NCI-H524 (cell line): ENCODE measurements at places on chromosomes 7 and 10.

DNA sequence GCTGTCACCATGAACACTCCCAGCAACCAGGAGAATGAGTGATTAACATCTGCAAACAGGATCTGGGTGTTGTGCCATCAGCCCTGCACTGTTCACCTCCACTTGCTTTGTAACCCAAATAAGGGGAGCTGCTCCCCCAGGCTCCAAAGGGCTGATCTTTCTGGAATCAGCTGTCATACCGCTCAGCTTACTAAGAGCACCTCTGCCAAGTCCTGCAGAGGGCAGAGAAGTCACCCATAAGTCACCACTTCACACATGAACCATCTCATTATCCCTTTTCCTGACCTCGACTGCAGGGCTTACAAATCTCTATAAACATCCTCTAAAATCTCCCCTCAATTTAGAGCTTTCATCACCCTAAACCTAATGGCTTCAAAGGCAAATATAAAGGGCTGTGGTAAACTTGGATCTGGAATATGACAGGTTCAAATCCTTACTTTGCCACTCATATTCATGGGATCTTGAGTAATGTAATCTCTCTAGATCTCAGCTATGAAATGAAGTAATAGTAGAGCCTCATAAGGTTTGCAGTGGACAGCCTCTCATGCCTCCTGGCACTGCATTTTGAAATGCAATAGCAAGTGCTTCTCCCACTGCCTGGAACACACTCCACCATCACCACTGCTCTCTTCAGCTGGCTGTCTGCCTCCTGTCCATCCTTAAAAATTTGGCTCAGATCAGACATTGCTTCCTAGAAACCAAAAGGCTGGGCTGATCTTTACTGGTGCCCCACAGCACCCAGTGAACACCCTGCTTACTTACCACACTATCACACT is 38.8 kb downstream of the ERLIN1 start:
- DNase-seq = no peak

DNA sequence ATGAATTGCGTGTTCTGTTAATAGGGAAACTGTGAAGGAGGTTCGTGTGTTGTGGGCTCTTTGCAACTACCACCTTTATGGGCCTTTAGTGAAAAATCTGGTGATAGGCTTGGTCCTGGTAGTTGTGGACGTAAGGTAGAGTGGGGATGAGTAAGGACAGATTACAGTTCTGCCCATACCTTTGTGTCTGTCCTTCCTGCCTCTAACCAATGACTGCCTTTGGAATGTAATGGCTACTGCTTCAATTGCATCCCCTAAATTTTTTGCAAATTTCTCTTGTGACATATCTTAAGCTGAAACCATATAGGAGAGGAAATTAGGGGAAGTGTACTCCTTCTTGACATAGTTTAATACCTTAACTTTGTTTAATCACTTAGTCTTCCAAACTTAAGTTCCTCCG is 82.3 kb downstream of the ADK start:
- DNase-seq = no peak

DNA sequence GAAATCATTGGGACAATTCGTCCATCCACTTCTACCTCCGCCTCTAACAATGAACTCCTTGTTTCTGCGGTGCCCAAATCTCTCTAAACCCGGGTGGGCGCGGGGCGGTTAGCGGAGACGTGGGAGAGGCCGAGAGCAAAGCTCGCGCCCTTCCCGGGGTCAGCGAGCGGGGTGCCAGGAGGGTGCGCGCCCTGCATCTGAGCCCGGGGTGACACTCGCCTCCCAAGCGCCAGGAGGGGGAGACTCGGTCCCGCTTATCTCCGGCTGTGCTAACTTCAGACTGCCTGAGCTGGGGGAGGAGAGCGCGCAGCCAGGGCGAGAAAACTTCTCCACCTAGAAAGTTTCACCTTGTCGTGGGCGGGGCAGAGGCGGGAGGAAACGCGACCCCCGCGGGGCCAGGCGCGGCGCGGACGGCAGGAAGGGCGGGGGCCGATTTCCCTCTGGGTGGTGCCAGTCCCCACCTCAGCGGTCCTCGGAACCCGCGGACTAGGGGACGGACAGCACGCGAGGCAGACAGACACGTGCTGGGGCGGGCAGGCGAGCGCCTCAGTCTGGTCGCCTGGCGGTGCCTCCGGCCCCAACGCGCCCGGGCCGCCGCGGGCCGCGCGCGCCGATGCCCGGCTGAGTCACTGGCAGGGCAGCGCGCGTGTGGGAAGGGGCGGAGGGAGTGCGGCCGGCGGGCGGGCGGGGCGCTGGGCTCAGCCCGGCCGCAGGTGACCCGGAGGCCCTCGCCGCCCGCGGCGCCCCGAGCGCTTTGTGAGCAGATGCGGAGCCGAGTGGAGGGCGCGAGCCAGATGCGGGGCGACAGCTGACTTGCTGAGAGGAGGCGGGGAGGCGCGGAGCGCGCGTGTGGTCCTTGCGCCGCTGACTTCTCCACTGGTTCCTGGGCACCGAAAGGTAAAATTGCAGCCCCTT is at the start of gene MET:
Gene MET (plus strand): TSS at position 516 of the 915 bp plus-strand sequence. CDS start 26,889 bp downstream, outside the sequence.
- DNase-seq = peak; percentile 12

DNA sequence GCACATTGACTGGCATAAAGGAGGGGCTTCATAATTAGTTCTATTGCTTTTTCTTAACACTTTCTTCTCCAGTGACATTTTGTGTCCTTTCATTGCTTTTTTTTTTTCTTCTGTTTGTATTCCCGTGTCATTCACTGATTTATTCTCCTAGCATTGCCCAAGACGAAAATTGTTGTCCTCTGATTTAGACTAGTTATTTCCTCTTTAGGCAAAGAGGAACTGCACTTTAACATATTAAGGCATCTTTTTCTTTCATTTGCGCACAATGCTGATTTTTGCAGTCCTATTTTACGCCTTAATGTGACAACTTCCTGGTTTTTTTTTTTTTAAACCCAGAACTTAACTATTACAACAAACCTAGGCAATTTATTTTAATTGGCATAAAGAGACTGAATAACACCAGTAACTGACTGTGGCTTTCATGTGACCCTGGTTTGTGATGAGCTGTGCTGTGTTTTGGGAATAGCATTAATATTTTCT is 39.7 kb downstream of the ARID5B start:
- DNase-seq = no peak

DNA sequence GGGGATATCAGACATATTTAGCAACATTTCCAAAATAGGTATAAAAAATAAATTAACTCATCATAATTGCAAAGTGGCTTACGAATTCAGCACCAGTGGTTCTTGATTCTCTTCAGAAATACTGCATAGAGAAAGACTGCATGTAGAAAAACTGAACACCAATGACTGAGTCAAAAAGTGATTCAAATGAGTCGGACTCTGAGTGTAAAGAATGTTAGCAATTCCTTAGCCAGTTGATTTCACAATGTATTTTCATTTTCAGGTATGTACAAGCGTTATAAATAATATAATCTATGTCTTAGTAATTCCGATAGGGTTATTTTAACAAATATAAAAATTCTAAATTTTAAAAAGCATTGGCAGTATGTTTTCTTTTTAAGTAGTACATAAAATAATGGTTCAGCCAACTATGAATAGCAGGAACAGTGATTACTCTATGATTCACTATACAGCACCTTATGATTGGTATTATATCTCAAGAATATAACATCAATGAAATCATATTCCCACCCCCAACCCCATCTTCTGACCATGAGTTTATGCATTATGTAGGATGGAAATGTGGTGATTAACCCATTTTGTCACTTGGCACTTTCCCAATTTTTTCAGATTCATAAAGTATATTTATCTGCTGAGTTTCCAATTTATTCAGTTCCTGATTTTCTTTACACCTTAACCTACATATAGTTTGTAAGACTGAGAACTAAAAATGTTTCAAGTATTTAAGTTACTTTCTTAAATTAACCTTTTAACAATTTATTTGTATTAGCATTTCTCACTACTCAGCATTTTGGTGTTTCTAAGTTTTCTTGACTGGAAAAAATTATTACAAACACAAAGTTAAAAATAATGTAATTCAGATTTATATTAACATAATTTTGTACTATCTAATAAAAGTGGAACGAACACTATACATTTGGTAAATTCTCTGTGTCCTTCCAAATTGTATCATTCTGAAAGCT is 33.9 kb downstream of the DNAJC1 start:
- DNase-seq = no peak

GRCh38 chr7:131686833-131687232 is 130.4 kb upstream of the PODXL start:
- DNase-seq = no peak

GRCh38 chr7:69597278-69598076 is 798 bp upstream of the AUTS2 start:
- peak; percentile 51 for DNase-seq

- no peak for DNase-seq
Observed at GRCh38 chr7:98163704-98164494, 47.3 kb upstream of the BHLHA15 start.

DNA sequence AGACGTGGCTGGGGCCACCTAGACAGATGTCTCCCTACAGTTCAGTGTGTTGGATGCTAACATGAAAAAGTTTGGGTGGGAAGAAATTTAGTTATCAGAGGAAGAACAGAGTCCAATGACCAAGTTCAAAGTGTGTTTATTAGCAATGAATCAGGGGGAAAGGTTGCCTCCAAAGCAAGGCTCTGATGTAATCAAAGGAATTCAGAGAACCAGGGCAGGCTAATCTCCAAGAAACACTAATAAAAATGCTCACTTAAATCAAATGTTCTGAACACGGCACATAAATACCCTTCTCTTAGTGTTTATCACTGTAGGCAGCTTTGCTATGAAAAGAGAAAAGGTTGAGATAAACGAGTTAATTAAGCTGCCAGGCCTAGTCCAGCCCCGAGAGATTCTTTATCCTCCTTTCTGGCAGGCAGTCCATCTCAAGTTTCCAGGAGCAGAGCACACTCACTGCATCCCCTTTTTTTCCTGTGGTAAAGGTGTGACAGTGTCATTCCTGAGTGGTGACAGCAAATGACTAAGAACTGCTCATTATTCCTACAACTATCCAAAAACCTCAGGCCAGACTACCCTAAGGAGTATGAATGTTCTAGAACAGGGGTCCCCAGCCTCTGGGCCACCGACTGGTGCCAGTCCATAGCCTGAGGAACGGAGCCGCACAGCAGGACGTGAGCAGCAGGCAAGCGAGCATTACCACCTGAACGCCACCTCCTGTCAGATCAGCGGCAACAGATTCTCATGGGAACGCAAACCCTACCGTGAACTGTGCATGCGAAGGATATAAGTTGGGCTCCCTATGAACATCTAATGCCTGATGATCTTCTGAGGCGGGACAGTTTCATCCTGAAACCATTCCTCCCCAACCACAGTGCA is 66.9 kb upstream of the FHIP2A start:
- no peak for DNase-seq

DNA sequence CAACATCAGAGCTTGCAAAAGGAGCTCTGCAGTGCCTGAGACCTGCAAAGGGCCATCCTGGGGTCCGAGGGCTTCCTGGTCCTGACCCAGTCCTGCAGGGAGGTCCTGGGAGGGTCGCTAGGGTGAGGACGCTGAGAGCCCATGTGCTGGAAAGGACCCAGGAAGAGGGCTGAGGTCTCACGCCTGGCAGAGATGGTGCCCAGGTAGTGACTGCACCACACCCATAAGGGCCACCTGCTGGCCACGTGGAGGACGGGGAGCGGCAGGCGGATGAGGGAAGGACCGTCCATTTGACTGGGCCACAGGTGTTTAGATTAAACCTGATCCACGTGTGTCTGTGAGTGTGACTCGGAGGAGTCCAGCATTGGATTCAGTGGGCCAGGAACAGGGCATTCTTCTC is 392.8 kb downstream of the DNAJB6 start:
- no peak for DNase-seq

DNA sequence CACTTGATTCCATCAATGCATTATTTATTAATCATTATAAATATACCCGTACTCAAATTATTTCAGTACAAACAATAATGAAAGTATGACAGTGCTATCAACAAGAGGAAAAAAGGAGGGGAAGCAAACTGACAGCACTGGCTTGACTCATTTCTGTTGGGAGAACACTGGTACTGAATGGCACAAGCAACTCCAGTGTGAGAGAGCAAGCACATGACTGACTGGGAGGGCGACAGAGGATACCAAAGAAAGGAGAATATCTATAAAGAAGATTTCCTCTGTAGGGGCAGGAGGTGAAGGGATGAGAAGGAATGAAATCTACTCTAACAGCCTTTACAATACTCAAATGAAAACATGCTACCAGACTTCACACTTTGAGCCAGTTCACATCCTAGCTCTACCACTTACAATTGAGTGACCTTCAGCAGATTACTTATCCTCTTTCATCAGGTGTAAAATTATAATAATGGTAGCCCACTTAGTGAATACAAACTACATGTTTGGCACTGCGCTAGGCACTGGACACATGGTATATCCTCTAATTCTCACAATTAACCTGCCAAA is 1.5 kb downstream of the USP54 start:
- DNase-seq = no peak

DNA sequence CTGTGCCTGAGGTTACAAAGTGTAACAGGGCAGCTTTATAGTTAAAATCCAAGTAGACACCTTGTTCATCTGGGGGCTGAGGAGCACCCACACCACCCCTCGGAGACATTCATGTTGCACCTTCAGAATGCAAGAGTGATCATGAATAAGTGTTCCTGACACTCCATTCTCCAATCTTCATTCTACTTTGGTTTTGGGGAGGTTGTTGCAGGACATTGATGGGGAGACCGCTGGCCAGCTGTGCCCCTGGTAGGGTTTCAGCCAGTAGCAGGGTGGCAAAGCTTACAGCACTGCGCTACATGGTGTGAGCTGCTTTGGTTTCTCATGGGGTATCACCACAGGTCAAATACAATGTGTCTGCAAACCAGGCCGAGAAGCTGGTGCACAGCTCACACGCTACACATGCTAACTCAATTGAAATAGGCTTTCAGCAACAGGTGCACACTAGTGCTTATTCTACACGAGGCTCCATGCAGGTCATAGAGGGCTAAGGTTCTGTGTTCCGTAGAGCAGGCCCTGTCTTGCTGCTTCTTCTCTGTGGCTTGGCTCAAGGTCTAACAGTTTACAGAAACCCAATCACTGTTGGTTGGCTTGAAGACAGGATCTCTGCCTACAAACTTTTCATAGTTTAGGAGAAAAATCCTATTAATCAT is 317.4 kb upstream of the ZNF32 start:
- no peak for DNase-seq

DNA sequence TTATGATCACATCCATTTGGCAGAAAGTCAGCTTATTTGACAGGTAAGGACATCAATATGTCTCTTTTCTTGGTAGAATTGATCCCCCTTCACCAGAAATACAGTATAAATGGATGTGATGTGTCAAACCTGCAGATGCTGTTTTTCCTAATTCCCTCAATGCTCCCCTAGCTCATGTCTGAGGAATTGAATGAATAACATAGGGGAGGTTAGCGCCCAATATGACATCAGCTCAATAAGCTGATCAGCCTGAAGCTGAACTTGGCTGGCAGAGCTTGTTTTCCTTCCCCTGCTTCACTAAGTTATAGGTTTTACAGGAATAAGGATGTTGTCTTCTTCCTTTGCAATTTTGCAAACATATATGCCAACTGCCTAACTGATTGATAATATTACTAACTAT is 132.5 kb downstream of the REEP3 start:
- no peak for DNase-seq
